Activated CD8-positive, alpha-beta memory T cell treated with anti-CD3 and anti-CD28 coated beads for 1 hour (primary cell): ENCODE measurements at places on chromosomes 4 and X.

DNA sequence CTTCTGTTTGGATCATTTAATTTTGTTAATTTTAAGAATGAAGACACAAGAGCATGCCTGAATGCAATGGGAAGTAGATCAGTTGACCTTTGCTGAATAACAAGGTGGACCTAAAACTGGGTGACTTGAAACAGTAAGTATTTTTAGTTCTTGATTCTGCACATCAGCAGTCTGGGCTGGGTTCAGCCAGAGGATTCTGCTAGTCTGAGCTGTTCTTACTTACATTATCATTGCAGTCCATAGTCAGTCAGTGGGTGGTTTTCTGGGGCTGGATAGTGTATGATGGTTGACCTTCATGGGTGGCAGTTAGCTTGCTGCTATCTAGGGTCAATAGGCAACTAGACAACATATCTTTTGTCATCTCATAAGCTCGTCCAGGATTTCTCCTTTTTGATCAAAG, 91.4 kb downstream of the HS3ST1 start:
- no peak for DNase-seq

GRCh38 chr4:157225096-157225495, 4.6 kb downstream of the GRIA2 start:
- DNase-seq: no peak

GRCh38 chrX:69046996-69047490, 118.2 kb downstream of the PJA1 start:
- DNase-seq: no peak

- DNase-seq: no peak
Observed at GRCh38 chrX:132188175-132188574, 31.1 kb downstream of the RAP2C start.

DNA sequence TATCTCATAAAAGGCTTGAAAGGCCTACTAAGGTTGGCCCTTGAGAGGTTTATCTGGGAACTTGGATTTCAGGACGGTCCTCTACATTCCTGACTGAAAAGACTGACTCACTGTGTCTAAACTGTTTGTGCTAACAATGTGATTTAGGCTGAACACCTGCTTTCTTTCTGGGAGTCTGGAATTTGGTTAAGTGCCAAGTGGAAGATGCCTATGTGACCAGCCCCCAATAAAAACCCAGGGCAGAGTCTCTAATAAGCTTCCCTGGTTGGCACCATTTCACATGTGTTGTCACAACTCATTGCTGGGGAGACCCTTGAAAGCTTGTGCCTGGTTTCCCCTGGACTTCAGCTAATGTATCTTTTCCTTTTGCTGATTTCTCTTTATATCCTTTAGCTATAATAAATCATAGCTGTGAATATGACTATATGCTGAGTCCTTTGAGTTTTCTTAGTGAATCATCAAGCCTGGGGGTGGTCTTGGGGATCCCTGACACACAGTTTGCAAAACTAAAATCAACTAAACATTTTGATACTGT, 55.1 kb downstream of the GPR82 start:
- DNase-seq: no peak

DNA sequence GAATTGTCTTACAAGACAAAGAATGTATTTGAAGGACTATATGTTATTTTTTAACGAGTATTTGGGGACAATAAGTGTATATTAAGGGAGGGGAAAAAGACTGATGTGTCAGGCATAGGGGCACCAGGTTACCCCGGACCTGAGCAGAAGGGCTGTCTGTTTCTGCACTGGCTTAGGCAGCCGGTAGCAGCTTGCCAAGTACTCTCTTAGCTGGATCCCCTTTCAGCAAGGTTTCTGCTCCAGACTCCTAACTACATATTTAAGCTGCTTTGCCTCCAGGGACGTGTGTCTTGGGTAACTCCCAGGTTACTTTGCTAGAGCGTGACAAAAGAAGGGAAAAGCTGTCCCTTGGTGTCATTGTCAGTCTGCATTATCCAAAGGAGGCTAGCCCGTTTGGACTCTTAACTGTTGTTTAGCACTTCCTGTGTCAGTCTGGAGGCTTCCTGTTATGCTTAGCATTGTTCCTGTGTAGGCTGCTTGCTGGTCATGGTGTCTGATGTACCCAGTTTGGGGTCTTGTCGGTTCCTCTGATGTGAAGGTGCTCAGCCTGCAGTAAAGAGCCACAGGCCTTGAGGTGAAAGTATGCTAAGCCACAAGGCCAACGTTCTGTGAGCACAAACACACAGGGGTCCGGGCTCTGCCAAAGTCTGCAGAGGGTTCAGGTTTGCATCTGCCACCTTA, 11.6 kb downstream of the CXCR3 start:
- DNase-seq: no peak

DNA sequence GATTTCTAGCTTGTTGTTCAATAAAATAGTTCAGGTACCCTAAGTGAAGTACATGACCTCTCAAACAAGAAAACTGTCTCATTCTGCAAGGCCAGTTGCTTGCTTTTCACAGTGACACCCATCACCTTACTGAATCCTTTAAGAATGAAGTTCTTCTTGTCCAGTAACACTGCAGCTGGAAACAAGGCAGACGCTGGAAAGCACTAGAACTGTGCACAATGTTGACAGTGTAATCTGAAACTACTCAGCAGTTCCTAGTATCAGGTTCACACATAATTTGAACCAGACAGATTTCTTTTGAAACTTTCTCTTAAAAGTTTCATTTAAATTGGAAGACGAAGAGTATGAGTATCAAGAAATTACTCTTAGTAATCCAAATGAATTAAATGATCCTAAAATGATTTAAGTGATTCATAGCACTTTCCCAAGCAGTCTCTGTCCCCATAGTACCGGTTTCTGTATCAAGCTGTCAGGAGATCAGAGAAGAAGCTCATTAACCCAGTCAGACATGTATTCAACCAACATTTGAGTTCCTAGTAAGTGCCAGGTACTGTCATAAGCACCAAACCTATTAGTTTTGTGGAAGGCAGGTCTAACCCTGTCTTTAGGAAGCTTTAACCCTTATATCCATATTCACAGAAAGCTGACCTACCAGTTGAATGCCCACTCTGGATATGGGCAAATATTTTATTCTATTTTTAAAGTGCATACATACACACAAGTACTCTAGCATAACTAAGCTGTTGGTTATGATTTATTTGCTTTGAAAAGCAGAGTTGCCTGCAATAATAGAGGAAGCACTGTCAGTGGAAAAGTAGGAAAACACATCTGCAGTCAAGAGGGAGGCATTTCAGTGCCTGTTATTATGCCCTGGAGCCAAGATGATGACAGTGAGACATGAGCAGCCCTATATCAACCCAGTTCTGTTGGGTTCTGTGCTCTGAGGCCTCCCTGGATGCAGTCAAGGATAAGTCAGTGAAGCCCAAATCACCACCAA, 63.6 kb downstream of the PALLD start:
- no peak for DNase-seq

- DNase-seq: no peak
Observed at GRCh38 chr4:87103691-87104187, 116.7 kb downstream of the KLHL8 start.

DNA sequence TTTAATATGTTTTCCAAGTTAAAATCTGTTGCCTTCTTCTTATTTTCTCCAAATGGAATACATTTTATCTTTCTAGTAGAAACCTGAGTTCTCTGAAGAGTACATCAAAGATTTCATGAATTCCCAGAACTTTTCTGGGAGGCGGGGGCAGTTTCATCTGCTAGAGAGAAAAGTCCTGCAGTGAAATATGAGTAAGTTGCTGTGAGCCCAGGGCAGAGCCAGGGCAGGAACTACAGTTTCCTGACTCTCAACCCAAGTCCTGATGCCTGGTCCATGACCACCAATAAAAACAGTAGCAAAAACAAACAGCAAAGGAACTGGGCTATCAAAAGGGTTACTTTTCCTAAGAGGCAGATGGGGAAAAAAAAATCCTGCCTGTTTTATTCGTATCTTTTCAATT, 239.4 kb upstream of the CTSO start:
- DNase-seq: no peak

DNA sequence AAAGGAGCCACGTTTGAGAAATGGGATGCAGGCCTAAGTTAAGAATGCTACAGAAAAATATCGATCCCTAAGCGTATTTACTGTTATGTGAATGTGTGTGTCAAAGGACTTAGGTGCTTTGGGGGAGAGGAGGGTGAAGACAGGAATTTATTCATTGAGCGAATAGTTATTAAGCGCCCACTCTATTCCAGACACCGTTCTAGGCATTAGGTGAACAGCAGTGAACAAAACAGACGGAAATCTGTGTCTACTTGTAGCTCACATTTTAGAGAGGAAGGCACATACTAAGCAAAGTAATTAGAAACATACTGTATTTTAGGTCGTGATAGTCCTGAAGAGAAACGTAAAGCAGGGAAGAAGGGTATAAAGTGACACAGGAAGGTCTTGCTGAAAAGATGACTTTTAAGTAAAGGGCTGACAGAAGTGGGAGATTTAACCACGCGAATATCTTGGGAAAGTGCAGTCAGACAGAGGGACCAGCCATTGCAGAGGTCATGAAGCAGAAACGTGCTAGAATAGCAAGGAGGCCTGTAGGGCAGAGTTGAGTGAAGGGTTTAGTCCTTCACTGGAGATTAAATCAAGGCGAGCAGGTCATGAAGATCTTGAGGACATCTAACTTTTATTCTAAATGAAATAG, 541 bp downstream of the AIMP1 start:
- DNase-seq: no peak

- DNase-seq: no peak
Observed at GRCh38 chrX:69961365-69962072, 88.2 kb downstream of the AWAT2 start.

DNA sequence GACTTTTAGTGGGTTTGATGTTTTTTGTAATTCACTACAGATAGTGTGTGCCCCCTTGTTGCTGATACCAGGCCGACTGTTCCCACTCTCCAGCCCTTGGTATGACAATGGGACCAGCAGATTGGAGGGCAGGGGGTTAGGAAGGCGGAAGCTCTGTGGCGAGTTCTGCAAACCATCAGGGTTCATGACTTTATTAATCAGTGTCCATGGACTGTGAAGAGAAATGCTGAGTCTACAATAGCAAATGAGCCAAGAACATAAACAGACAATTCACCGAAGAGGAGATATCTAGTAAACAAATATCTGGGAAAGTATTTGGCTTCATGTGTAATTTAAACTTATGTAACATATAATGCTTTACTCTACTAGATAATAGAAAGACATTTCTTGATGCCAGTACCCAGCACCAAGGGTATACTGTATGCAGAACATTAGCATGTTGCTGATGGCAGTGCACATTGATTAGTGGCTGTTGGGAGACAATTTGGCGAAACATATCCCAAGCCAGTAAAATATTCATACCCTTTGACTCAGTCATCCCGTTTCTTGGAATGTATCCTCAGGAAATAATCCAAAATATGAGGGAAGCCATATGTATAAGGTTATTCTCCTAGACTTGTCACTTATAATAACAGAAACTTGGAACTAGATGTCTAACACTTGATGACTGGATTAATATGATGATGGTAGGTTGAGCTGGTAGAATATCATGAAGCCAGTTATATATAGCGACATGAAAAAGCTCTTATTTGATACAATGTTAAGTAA, 169.4 kb downstream of the PTTG2 start:
- DNase-seq: no peak

DNA sequence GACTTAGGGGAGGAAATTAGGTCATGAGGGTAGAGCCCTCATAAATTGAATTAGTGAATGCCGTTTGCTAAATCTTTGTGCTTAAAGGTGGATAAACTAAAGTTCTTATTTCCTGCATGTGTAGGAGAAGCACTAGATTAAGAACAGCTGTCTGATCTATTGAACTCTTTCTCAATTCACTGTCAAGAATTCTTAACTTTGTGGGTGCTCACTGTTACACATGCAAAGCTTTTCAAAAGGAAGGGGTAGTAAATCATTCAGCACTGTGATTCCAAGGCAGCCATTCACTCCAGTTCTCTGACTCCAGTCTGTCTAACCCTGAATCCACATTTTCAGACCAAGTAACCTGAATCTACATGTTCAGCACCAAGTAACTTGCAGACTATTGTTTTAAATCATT, 1520.1 kb downstream of the PCDH18 start:
- no peak for DNase-seq

DNA sequence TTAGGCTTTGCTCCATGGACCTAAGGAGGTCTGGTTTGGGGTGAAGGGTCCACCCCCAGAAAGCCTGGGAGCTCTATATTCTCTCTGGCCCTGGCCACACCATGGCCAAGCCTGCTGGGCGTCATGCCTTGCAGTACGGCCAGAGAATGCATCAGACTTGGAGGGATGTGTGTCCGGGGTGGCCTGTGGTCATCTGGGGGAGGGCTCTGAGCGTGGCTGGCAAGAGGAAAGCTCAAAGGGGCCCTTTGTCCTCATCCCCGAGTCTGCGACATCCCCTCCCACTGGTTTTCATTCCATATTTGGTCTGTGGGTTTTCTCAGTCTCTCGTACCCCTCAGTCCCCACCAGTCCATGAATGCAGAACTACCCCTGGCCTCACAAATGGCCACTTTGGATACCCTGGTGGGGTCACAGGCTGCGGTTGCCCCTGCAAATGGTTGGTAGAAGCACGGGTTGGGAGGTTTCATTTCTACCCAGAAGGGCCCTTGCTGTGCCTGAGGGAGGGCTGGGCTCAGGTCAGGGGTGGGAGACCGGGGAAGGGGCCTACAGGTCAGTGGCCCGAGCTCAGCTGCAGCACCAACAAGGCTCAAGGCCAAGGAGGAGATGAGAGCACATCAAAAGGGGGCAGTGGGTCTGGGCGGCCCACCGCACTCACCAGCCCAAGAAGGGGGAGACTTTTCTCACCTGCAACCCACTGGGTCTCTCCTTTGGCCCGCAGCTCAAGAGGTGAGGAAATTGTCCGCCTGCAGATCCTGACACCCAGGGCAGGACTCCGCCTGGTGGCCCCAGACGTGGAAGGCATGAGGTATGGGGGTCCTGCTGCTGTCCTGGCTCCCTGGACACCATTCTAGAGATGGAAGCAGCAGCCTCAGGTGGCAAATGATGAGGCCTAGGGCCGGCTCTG, 30.2 kb downstream of the ZNF185 start:
- no peak for DNase-seq

GRCh38 chrX:120561634-120562568, 1.1 kb upstream of the CUL4B start:
- no peak for DNase-seq

GRCh38 chrX:130084631-130085237, 25.6 kb downstream of the ELF4 start:
- DNase-seq: no peak

DNA sequence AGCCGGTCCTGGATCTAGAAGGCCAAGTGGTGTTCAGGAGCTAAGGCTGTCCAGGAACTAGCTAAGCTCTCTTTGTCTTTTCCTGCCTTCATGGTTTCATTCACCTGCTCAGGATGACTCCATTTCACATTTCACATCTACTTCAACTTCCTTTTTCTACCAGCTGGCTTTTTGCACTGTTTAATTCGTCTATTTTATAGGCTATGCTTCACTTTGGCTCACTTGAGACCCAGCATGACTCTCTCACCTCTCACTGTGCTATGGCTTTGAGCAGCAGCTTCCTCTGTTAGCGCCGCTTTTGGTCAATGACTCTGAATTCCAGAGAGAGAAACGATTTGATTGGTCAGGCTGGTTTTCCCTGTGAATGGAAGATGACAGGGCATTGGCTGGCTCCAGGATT, 213.5 kb upstream of the CLNK start:
- DNase-seq: no peak

- no peak for DNase-seq
Observed at GRCh38 chr4:182017038-182017437, 226.2 kb upstream of the TENM3 start.
